ENCODE measurements at places on chromosomes 3 and 15.

GRCh38 chr3:53159156-53160060 is 1.6 kb upstream of the PRKCD start:
- no peak overlapping the region for H3K27ac ChIP-seq
- no peak overlapping the region for H3K4me3 ChIP-seq
- no peak for DNase-seq

DNA sequence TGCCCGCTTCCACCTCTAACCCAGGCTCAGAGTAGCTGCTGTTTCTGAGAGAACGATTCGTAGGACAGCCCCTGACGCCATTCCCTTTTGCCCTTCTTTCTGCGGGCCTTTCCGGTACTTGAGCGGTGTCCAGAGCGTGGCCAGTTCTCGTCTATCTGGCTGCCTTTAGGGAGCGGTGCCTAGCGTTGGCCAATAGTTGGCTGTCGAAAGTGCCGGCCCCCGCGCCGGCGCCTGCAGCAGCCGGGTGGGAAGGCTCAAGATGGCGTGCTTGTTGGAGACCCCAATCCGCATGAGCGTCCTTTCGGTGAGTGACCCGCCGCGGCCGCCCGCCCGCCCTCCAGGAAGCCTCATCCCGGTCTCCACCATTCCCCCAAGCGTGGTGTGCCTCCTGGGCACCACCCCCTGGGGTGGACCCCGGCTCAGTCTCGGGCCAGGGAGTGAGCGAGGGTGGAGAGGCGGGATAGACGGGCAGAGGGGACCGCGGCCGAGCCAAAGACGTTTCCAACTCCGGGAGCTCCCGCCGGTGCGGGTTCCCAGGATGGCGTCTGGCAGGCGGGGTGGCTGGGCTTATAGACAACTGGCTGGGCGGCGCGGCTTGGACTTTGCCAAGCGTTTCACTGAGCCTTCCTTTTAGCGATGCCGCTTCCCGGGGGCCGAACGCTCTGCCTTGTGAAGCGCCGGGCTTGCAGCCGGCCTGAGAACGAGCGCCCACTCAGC is at the start of gene ARMC8:
TSS of gene ARMC8 (plus strand) at position 6 of the 717 bp plus-strand sequence. CDS start at position 260, 254 bp downstream.
- H3K4me1 ChIP-seq, result no peaks in the 10 kb centered on the region
- H3K27ac ChIP-seq, result peak within 1 kb of the TSS; percentile 98
- no peaks in the 10 kb centered on the region for H3K27me3 ChIP-seq
- DNase-seq, result peak; percentile 88
- H3K4me3 ChIP-seq, result peak within 1 kb of the TSS; percentile 94
- peaks cover 2% of the 10 kb centered on the region for H3K36me3 ChIP-seq

- DNase-seq, result no peak
- no peak overlapping the region for H3K4me3 ChIP-seq
- peaks cover 17% of the 10 kb centered on the region for H3K4me1 ChIP-seq
- no peak overlapping the region for H3K27ac ChIP-seq
- H3K27me3 ChIP-seq, result no peaks in the 10 kb centered on the region
Measured at GRCh38 chr3:58074997-58075396, 66.8 kb downstream of the FLNB start.

DNA sequence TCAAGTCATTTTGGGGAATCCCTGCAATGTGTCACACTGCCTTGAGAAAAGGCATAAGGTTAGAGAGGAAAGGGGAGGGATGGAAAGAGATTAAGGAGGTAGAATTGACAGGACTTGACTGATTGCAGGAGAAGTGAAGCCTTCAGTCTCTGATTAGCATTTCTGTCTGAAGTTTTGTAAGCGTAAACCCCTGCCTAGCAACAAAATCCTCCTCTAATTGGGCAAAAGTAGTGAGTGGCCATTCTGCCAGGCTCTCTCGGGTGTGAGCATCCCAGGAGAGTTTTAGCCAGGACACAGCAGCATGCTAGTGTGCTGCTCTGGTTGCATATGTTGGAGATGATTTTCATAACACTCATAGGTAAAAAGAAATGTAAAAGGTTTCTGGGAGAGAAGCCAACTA is 117.0 kb upstream of the MRPL3 start:
- H3K4me3 ChIP-seq, result no peak overlapping the region
- no peak overlapping the region for H3K27ac ChIP-seq
- DNase-seq, result no peak
- peaks cover 11% of the 10 kb centered on the region for H3K27me3 ChIP-seq

GRCh38 chr3:186922790-186923189 is 7.5 kb upstream of the ST6GAL1 start:
- H3K4me3 ChIP-seq, result no peak overlapping the region
- no peak overlapping the region for H3K27ac ChIP-seq
- H3K27me3 ChIP-seq, result no peaks in the 10 kb centered on the region
- H3K4me1 ChIP-seq, result peaks cover 5% of the 10 kb centered on the region
- no peak for DNase-seq

GRCh38 chr3:56251343-56251945 is 216.8 kb downstream of the ERC2 start:
- peak; percentile 72 for DNase-seq
- H3K27ac ChIP-seq, result no peak overlapping the region
- no peaks in the 10 kb centered on the region for H3K27me3 ChIP-seq
- no peaks in the 10 kb centered on the region for H3K36me3 ChIP-seq
- no peaks in the 10 kb centered on the region for H3K4me1 ChIP-seq

DNA sequence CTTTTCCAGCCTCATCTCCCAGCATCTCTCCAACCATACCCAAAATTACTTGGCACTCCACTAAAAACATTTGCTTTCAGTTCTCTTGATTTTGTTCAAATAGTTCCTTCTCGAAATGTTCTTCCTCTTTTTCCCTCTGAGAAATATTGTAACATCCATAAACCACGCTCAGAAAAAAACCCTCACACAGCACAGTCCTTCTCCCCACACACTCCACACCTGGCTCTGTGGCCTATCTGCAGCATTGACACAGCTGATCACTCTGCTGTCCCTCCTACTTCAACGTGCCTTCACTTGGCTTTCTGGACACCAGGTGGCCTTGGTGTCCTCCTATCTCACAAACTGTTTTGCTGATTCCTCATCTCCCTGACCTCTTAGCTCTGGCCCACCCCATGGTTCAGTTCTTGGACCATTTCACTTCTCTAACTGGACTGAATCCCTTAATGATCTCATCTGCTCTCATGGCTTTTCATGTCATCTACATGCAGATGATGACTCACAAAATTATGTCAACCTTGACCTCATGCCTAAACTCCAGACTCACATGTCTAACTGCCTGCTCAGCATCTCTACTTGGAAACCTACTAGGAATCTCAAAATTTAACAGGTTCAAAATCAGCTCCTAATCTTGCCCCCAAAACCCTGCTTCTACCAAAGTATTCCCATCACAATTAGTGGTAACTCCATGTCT is 93.3 kb downstream of the TRIM42 start:
- H3K4me3 ChIP-seq, result no peak overlapping the region
- H3K36me3 ChIP-seq, result no peaks in the 10 kb centered on the region
- no peaks in the 10 kb centered on the region for H3K4me1 ChIP-seq
- H3K27ac ChIP-seq, result no peak overlapping the region

DNA sequence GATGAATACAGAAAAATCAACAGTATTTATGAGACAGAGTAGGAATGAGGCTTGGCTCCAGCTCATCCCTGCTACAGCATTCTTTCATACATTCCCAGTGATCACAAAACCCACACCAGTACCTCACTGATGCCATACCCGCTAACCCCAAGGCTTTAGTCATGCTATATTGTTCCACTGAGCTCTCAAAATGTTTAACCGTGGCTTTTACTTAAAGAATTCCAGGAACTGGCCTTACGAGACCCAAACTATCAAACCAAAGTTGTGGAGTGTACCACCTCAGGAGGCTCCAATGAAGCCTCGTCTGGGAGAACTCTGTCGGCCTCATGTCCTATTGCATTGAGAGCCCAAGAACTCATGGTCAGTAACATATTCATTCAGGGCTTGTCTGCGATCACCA is 278.9 kb downstream of the ULK4 start:
- peak overlapping the region; percentile 100 for H3K27ac ChIP-seq
- no peak overlapping the region for H3K4me3 ChIP-seq
- peaks cover 14% of the 10 kb centered on the region for H3K4me1 ChIP-seq

GRCh38 chr3:140863580-140864009 is 78.0 kb upstream of the SLC25A36 start:
- no peaks in the 10 kb centered on the region for H3K4me1 ChIP-seq
- H3K27ac ChIP-seq, result no peak overlapping the region
- H3K36me3 ChIP-seq, result no peaks in the 10 kb centered on the region
- no peak overlapping the region for H3K4me3 ChIP-seq

- no peak overlapping the region for H3K27ac ChIP-seq
- no peak overlapping the region for H3K4me3 ChIP-seq
- no peaks in the 10 kb centered on the region for H3K4me1 ChIP-seq
Measured at GRCh38 chr3:23495507-23495906, 292.4 kb downstream of the UBE2E2 start.

- no peaks in the 10 kb centered on the region for H3K4me1 ChIP-seq
- no peaks in the 10 kb centered on the region for H3K27me3 ChIP-seq
- DNase-seq, result no peak
- H3K4me3 ChIP-seq, result no peak overlapping the region
- H3K36me3 ChIP-seq, result peaks cover 3% of the 10 kb centered on the region
- no peak overlapping the region for H3K27ac ChIP-seq
Measured at GRCh38 chr3:193620057-193620456, 27.0 kb downstream of the OPA1 start.

- no peaks in the 10 kb centered on the region for H3K27me3 ChIP-seq
- peaks cover 2% of the 10 kb centered on the region for H3K36me3 ChIP-seq
Measured at GRCh38 chr3:104909198-104909597, 457.5 kb upstream of the ALCAM start.

DNA sequence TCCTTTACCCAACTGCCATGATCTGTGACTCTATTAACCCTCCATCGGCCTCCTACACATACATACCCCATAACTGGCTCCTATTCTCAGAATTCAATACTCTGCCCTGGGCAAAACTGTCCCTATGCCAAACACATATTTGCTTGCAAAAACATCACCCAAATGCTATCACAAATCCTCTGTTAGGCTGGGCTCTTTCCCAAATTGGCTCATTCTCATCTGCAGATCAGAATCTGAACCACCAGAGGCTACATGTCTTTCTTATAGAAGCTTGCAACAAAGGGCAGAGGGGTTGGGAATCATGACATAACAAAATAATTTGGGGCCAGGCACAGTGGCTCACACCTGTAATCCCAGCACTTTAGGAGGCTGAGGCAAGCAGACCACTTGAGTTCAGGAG is 45.4 kb upstream of the GOLM2 start:
- H3K36me3 ChIP-seq, result no peaks in the 10 kb centered on the region
- no peak overlapping the region for H3K4me3 ChIP-seq
- H3K27me3 ChIP-seq, result no peaks in the 10 kb centered on the region
- no peaks in the 10 kb centered on the region for H3K4me1 ChIP-seq
- no peak overlapping the region for H3K27ac ChIP-seq

DNA sequence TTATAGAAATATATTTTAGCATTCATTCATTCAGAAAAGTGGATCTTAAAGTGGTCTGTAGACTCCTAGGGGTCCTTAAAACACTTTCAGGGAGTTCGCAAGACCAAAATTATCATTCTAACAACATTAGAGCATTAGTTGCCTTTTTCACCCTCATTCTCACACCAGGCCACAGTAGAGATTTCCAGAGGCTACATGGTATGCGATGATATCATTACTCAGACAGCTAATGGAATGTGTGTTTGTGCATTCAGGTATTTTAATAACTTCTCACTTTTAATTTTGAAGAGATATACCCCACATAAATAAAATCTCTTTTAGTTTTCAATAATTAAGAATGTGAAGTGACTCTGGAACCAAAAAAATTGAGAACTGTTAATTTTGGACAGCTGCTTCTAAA is 206.9 kb downstream of the NSUN3 start:
- H3K4me1 ChIP-seq, result peaks cover 2% of the 10 kb centered on the region
- H3K27ac ChIP-seq, result peak overlapping the region; percentile 75
- no peak overlapping the region for H3K4me3 ChIP-seq
- no peaks in the 10 kb centered on the region for H3K36me3 ChIP-seq
- DNase-seq, result peak; percentile 2

- peak; percentile 74 for DNase-seq
- H3K27me3 ChIP-seq, result no peaks in the 10 kb centered on the region
- H3K27ac ChIP-seq, result peak overlapping the region; percentile 31
- H3K4me1 ChIP-seq, result peaks cover 11% of the 10 kb centered on the region
Measured at GRCh38 chr3:171824824-171825221, 14.5 kb upstream of the PLD1 start.

GRCh38 chr3:81580355-81580754 is 181.1 kb downstream of the GBE1 start:
- no peaks in the 10 kb centered on the region for H3K4me1 ChIP-seq
- no peaks in the 10 kb centered on the region for H3K27me3 ChIP-seq
- no peak for DNase-seq
- no peak overlapping the region for H3K4me3 ChIP-seq

GRCh38 chr3:88362428-88362827 is 212.7 kb downstream of the C3orf38 start:
- peaks cover 2% of the 10 kb centered on the region for H3K4me1 ChIP-seq
- H3K27ac ChIP-seq, result no peak overlapping the region
- H3K36me3 ChIP-seq, result no peaks in the 10 kb centered on the region
- DNase-seq, result no peak
- H3K27me3 ChIP-seq, result no peaks in the 10 kb centered on the region

DNA sequence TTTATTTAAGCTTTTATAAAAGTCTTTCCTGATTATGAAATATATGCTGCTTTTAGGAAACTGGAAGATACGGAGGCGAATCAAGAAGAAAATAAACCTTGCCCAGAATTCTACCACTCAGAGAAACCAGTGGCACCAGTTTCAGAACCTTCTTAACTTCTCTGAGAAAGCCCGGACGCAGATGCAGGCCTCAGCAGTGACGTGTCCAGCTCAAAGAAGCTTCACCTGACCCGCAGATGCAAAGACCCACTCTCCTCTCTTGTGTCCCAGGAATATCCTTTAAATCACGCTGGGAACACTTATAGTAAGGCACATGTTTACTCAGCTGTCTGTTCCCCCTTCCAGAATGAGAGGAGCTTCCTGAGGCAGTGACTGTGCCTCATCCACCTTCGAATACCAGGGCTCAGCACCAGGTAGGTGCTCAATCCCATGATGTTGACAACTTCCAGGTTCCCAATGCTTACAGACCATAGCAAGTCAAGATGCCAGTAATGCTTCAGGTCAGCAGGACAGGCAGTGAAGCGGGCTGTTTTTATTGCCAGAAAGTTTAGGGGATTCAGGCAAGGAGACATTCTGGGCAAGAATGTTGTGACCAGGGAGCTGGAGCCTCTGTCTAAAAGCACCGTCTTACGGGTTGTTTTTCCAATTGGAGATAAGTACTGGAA is 39.9 kb upstream of the LDHAL6B start:
- peaks cover 19% of the 10 kb centered on the region for H3K4me1 ChIP-seq
- H3K27ac ChIP-seq, result peak overlapping the region; percentile 10
- DNase-seq, result no peak
- H3K4me3 ChIP-seq, result no peak overlapping the region
- H3K27me3 ChIP-seq, result no peaks in the 10 kb centered on the region

DNA sequence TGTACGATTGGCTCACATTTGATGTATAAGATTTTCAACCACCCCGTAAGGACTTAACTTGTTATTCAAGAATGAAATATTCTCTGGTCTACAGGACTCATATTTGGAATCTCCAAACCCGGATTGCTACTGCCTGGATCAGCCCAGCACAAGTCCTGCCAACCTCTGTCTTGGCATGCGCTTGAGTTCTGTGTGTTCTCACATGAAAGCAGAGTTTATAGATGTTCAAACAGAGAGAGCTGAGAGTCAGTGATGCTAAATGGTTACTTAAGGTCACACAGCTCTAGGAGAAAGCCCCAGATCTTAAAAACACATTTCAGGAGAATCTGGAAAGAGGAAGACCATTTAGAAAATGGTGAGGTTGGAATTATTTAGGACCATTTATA is 268.0 kb upstream of the TBL1XR1 start:
- H3K27me3 ChIP-seq, result no peaks in the 10 kb centered on the region
- no peak overlapping the region for H3K27ac ChIP-seq
- no peak overlapping the region for H3K4me3 ChIP-seq
- H3K4me1 ChIP-seq, result peaks cover 7% of the 10 kb centered on the region
- DNase-seq, result no peak

GRCh38 chr3:118637846-118638245 is 396.8 kb downstream of the IGSF11 start:
- H3K27ac ChIP-seq, result no peak overlapping the region
- H3K27me3 ChIP-seq, result no peaks in the 10 kb centered on the region
- H3K36me3 ChIP-seq, result no peaks in the 10 kb centered on the region

All from mesenchymal stem cell (in vitro differentiated cells and primary cell).